ENCODE measurements at places on chromosomes 7 and 10. TPM values are rescaled to one million over a fixed set of nuclear protein-coding genes. Genes with fewer than 3 reads are reported as not detected.

The GNG11 gene
- total RNA-seq: not detected

GRCh38 chr7:92072121-92072520 is 62.2 kb downstream of the CYP51A1 start:
- DNase-seq: no peak

The AGBL3 gene
- total RNA-seq: 2.1 TPM

DNA sequence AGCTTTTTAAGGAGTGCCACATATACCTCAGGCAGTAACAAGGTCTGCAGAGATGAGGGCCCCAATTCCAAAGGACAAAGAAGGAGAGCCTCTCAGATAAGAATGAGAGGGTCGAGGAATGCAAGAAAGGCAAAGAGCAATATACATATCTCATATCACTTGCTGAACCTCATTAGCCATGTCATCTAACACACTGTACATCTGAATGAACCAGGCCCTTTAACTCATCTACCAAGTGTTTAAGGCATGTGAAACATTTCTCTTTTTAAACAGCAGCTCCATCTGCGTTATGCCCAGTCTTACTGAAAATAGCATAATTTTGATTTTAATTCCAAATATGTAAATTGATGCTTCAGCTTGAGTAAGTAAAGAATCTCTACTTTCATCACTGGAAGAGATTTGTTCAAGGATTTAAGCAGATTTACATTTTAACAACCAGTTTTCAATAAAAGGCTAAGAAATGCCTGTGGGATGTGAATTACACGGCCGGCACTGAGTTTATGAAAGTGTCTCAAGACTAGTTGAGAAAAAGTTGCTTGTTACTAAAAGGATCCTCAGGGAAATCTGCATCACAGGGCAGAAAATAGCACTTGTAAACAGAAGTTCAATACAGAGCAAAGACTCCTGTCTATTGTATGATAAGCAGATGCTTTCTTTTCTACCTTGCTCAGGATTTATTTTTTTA is 123.8 kb upstream of the SLC26A5 start:
- no peak for DNase-seq

The SFTPA1 gene
- 5.2 TPM for total RNA-seq

The CDHR1 gene
- total RNA-seq: 0.20 TPM

The IGFBP1 gene
- total RNA-seq: not detected

DNA sequence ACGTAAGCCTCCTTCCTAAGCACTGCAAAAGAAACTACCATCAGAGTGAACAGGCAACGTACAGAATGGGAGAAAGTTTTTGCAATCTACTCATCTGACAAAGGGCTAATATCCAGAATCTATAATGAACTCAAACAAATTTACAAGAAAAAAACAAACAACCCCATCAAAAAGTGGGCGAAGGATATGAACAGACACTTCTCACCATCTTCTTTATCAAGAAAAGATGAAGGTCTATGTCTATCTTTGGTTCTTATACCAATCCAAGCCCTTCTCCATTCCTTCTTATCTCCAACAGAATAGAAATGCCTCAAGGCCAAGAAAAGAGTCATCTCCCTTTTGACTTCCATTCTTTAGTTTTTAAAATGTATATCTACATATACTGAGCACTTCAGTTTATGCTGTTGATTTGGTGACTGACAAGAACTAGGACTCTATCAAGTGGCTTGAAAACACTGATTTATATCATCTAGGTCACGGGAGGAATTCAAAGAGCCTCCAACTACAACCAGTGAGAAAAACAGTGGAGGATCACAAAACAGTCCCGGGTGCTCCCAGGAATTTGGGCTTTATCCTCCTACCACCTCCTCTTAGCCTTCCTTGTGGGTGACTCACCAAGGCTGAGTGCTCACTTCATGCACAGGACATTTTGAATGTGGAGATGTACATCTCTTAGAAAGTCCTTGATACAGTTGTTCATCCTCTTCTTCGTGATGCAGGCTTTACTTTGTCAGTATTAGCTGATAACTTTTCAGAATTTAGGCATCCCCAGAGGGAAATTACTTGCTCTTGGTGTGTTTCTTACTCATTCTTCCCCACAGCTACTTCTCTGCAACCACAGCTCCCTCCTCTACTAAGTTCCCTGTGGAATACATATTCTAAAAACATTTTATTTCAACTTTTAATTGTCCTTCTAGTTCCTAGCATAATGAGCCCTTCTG is 15.4 kb downstream of the TAS2R41 start:
- DNase-seq: no peak

DNA sequence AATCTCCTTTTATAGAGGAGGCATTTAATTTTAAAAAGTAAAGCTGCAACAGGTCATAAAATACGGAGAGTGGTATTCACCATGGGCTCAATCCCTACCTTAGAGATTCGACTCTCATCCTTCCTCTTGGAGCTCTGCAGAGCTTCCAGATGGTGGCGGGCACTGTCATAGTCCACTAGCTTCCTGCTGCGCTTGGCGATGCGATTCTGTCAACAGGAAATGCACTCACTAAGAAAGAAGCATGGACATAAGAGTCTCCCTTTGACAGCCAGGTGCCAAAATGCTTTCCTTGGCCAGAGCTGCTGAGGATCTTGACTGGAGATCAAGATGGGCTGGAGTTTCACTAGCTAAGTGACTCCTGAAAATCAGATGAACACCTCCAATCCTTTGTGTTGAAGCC is 154.4 kb downstream of the AMPH start:
- DNase-seq: no peak

GRCh38 chr7:15620491-15621185 is 58.8 kb upstream of the AGMO start:
- DNase-seq: no peak

The NKX6-2 gene
- not detected for total RNA-seq

DNA sequence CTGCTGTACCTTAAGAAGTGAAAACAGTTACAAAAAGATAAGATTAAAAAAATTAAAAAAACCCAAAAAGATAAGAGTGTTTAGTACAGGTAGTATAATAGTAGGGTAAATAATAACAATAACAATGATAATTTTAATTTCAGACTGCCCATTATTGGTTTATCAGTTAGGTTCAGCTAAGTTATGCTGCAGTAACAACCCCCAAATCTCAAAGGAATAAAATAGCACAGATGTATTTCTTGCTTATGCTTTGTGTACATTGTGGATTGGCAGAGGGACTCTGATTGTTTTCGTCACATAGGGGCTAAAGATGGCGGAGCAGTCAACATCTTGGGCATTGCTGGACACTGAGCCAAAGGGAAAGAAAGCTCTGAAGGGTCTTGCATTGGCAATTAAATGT is 264.6 kb downstream of the LRMDA start:
- DNase-seq: no peak

DNA sequence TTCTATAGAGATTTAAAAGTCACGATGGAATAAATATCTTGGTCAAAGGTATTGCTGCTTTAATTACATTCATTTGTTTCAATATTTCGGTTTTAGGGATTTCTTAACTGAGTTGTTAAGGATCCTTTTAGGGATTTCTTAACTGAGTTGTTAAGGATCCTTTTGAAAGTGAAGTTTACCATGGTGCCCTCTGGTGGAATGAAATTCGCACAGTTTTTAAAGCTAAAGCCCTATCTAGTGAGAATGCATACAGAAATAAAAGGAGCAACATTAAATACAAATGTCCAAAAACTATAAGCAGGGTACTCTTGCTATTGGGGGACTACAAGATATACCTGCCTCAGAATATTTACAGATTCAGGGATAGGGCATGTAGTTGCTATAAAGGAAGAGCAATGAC is 193.7 kb downstream of the RNLS start:
- no peak for DNase-seq

The SHH gene
- 0.09 TPM for total RNA-seq

The H2BK1 gene
- not detected for total RNA-seq

The CALCR gene
- 0.16 TPM for total RNA-seq

GRCh38 chr7:77327067-77327931 is 88.8 kb downstream of the GSAP start:
- DNase-seq: no peak

- no peak for DNase-seq
Observed at GRCh38 chr7:159116581-159117339, 27.9 kb downstream of the VIPR2 start.

DNA sequence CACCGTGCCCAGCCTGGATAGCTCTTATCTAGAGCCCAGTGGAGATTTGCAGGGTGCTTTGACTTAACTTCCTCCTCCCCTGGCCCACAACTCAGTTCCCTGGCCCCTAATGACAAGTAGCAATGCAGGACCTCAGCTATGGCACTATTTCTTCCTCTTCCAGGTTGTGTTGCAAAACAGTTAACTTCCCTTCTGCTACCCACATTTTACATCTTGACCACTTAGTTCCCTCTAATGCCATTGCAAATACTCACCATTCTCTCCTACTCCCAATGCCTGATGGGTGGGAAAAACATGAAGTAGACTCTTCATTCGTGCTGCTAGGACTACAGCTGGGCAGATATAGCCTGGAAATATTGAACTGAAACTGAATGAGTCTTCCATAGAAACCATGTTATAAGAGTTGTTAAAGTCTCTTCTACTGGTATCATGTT is 39.1 kb upstream of the FGL2 start:
- DNase-seq: no peak

The ASB10 gene
- total RNA-seq: not detected

- no peak for DNase-seq
Observed at GRCh38 chr10:7855205-7855604, 36.9 kb downstream of the TAF3 start.

DNA sequence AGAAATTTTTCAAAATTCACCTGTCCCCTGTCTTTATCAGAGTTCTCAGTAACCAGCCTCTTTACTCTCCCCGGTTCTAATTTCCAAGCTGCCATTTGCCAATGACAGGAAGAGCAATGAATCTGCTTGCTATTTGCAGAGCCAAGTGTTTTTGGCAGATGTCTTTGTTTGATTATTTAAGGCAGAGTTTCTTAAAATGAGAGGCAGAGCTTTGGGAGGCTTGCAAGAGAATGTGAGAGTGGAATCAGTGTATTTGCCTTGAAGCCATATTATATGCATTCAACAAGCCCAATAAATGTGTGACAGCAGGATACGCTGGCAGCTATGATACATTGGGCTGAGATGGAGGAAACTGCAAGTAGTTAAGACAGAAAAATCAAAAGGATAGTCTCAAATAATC is 196.5 kb downstream of the PHF14 start:
- no peak for DNase-seq

- no peak for DNase-seq
Observed at GRCh38 chr7:118755067-118755625, 530.6 kb downstream of the ANKRD7 start.

The PRLHR gene
- not detected for total RNA-seq

DNA sequence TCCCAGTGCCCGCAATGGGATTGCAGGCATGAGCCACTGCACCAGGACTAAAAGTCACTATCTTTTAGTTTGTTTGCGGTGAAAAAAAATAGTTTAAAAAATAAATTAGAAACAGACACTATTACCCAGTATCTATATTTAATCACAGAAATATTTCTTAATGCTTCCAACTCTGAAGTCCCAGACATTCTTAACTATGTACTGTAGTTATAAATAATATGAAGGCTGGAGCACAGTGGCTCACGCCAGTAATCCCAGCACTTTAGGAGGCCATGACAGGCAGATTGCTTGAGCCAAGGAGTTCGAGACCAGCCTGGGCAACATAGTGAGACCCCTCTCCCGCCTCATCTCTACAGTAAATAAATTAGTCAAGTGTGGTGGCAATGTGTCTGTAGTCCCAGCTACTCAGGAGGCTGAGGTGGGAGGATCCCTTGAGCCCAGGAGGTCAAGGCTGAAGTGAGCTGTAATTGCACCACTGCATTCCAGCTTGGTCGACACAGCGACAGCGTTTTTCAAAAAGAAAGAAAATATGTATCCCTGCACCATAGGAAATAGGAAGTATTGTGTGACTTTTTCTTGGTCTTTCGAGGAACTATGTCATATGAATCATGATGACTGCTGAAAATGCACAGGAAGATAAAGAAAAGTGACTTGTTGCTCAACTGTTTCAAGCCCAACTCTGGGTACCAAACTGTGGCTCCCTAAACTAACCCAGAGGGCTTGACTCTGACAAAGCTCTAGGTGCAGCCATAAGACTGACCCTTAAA is 74.9 kb upstream of the STEAP1B start:
- DNase-seq: no peak

DNA sequence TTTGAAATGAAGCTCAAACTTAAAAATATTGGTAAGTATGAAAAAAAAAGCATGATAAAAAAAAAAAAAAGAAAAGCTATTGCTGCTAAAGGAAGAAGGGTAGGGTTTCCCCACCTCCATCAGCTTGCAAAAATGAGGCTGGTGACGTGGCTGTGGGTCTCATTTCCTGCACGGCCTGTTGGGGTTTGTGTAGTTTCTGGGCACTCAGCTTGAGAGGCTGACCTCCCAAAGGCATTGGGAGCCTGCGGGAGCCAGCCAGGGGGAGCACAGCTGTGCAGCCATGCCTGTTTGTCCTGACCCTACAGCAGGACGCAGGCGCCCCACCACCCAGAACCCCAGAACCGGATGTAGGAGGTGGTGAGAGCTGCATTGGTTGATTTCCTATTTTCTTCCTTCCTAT is 48.8 kb upstream of the CARD11 start:
- DNase-seq: no peak

DNA sequence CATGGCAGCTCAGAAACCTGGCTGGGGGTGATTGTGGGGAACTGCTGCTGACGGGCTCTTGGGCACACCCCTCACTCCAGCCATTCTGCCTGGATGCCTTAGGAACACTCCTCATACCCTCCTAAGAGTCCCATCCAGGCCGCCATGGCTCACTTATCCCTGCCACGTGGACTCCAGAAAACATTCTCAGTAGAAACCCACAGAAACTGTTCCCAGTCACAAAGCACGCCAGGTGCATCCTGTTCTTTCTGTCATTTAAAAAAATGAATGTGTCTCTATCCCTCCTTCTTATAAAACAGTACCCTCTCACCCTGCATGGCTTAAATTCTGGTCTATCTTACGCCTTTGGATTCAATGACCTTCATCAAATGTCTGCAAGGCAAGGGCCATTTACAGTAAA is 177.7 kb downstream of the CUX1 start:
- no peak for DNase-seq

The AKR1D1 gene
- not detected for total RNA-seq

GRCh38 chr7:100895701-100895955 is at the start of gene ACHE:
TSS of gene ACHE (minus strand) at chr7:100895888. CDS start at chr7:100894232, 1,656 bp downstream.
- DNase-seq: no peak

GRCh38 chr7:129169171-129169671 is 19.2 kb upstream of the SMO start:
- DNase-seq: peak; percentile 94

GRCh38 chr10:120131183-120131582 is 238.7 kb downstream of the SEC23IP start:
- DNase-seq: peak; percentile 6

- no peak for DNase-seq
Observed at GRCh38 chr7:92052684-92053083, 81.6 kb downstream of the CYP51A1 start.

- no peak for DNase-seq
Observed at GRCh38 chr10:78630944-78631838, 437.6 kb upstream of the ZMIZ1 start.

DNA sequence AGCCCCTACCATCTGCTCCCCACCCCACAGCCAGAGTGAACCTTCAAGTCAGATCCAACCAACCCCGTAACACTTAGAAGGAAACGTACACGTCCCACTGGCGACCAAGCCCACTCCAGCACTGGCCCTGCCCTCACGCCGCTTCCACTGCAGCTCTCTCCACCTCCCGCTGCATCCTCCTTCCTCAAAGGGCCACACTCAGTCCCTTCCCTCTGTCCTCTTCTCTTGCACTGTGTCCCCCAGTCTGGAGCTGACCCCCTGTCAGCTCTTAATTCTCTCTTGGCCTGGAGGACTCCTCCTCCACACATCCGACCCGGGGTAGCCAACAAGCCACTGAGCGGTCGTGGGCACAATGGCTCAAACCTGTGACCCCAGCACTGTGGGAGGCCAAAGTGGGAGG is 85.8 kb downstream of the PROSER2 start:
- DNase-seq: no peak

GRCh38 chr7:26379711-26380110 is 88.0 kb downstream of the SNX10 start:
- DNase-seq: no peak

- peak; percentile 41 for DNase-seq
Observed at GRCh38 chr10:97069576-97070362, 116.0 kb downstream of the SLIT1 start.

Data from K562 (cell line).